ENCODE measurements at places on chromosomes 5 and 9.

DNA sequence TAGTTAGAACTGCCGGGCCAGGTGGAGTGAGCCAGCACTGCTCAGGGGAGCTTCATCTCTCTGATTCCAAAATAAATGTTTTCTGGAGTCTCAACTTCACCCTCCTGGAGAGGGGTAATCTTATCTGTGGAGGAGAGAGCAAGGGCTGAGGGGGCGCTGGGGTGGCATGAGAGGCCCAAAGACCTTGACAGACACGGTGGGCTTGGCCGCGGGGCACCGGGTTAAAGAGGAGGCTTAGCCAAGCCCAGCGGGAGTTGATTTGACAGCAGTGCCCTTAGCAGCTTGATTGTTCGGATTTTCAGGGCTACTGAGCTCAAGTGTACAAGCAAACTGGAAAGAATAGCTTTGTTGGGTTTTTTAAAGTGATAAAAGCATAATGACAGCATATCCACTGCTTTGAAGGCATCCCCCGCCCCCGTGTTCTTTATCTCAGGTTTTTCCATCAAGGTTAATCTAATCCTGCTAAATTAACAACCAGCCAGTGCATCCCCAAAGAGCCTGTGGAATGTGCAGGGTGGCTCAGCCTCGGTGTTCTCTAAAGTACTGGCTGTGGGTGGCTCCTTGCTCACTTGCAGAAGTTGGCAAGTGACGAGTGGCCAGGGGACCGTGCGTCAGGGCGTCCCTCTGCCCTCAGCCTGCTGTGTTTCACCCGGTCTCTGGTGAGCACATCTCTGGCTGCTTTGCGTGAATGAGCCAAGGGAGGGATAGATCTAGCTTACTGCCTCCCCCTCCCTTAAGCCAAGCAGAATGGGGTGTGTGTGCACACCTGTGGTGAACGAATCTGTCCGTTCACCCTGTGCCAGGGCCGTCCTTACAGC lies 5.5 kb downstream of the QRFP start:
- no peak for DNase-seq

- peak; percentile 39 for DNase-seq
These were observed 41.6 kb downstream of the MYO10 start for GRCh38 chr5:16894236-16895057.

DNA sequence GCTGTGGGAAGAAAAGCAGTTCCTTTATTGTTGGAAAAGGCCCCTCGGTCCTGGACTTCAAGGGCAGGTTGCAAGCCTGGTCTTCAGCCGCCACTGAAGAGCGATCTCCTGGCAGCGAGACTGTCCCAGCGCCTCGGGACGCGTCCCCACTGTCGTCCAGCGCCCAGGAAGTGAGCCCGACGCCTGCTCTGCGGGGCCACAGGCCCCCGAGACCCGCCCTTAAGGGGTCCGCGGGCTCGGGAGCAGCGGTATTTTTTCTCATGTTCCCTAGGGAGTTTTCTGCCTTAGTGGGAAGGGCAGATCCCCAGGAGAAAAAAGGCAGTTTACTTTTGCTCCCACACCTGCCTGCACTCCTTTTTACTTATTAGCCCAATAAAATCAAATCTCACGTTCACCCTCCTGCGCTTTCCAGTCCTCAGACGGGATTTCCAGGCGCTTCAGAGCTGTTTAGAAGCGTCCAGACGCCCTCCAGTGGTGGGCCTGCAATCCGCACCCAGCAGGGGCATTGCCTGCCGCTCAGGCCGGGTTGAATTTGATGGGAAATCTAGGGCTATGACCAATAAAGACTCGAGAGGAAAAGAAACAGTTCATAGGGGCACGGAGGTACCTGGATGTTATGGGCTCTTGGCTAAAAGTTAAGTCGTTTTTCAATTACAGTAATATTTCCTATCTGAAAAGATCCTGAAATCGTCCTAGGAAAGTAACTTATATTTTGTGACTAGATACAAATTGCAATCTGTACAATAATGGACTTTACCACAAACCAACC lies 2.8 kb upstream of the EFNA5 start:
- DNase-seq, result peak; percentile 92

GRCh38 chr5:32928761-32929160 lies 217.6 kb downstream of the NPR3 start:
- DNase-seq, result peak; percentile 16

GRCh38 chr5:126527892-126528291 lies 67.1 kb downstream of the ALDH7A1 start:
- DNase-seq, result no peak

DNA sequence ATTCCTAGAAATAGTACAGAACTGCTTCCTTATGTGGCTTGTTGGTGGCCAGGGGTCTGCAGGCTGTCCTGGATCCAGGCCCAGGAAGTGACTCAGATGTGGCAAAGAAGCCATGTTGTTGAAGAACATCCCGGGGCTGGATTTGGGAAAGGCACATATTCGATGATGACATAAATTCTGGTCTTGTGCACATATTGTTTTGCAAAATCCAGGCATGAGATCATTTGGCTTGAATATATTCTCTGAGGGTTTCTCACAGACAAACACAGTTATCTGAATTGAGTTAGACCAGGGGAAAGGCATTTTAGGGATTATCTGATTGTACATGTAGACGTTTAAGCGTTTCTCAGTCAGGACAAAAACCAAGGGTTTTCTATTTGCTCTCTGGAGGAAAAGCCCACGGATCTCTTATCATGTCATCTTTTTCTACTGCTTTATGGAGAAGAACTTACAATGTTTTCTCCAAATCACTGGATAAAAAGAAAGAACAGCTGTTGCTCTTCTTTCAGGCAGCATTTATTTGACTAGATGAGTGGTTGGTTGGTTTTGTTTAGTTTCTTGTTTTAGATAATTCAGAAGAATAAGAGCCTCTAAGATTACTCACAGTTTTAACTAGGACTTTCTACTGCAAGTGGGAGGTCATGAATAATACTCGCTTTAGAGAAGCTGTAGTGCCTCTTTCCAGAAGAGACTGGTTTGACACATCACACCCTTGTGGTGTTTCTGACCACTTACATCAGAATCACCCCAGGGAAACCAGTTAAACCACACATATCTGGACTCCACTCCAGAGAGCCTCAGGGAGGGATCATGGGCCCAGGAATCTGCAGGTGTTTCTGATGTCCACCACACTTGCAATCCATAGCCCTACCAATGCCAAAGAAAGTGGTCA lies 29.5 kb upstream of the LHFPL2 start:
- peak; percentile 83 for DNase-seq

DNA sequence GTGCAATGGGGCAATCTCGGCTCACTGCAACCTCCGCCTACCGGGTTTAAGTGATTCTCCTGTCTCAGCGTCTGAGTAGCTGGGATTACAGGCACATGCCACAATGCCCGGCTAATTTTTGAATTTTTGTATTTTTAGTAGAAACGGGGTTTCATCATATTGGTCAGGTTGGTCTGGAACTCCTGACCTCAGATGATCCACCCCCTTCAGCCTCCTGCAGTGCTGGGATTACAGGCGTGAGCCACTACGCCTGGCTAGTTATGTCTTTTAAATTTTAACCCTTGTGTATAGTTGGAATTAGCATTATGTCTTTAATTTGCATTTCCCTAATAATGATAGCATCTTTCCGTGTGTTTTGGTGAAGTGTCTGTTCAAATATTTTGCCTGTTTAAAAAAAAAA lies 11.5 kb downstream of the GPBP1 start:
- no peak for DNase-seq

GRCh38 chr9:136629879-136630661 lies 32.6 kb upstream of the EGFL7 start:
- DNase-seq, result peak; percentile 54

DNA sequence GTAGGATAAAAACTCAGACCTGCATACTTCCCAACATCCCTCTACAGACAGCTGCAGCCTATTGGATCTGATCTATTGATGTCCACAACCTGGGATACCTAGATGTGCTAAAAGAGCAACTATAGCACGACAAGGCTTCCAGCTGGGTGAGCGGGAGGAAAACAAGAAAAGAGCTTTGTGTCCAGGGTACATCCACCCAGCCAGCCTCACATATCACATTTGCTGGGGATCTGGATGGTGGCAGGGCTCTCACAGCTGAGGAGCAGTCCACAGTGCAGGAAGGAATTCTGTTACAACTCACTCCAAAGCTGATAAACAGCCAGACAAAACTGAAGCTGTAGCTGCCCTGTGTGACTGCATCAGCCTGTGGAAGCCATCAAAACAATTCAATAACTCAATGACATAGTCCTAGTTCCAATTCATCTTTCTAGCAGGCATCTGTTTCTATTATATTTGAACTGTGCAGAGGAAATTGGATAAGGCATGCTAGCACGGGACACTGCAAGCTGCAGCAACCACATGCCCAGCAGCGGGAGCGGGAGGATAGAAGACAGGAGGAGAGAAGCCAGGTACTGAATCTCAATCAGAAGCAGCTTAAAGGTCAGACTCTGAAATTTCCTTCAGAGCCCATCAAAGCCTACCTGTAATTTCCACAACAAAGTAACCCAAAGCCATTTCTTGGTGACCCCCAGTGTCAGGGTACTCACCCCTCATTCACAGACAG lies 45.0 kb downstream of the MED10 start:
- DNase-seq, result no peak

GRCh38 chr9:124286292-124286931 lies 28.7 kb downstream of the NEK6 start:
- DNase-seq, result peak; percentile 60

GRCh38 chr9:134626069-134626423 lies 15.6 kb upstream of the COL5A1 start:
- no peak for DNase-seq

- DNase-seq, result peak; percentile 93
These were observed at the start of gene LHFPL2 for GRCh38 chr5:78648359-78649210. Gene LHFPL2 (minus strand): TSS chr5:78648772. CDS start chr5:78510213, 138,559 bp downstream.

DNA sequence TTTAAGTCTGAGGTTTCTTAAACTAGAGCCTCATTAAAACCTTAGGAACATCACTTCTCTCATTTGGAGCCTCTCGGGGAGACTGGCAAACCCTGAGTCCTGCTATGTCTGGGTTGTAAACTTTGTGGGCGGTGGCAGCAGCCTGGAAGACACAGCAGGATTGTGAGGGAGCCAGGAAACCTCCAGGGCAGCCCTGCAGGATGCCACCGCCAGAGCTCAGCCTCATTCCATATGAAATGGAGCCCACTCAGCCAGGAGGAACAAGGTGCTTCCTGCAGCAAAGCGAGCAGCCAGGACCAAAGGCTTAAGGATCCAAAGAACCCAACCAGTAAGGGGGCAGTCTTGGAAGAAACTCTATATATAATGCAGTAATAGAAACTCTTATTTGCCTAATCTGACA lies 37.9 kb upstream of the IDNK start:
- DNase-seq, result no peak

DNA sequence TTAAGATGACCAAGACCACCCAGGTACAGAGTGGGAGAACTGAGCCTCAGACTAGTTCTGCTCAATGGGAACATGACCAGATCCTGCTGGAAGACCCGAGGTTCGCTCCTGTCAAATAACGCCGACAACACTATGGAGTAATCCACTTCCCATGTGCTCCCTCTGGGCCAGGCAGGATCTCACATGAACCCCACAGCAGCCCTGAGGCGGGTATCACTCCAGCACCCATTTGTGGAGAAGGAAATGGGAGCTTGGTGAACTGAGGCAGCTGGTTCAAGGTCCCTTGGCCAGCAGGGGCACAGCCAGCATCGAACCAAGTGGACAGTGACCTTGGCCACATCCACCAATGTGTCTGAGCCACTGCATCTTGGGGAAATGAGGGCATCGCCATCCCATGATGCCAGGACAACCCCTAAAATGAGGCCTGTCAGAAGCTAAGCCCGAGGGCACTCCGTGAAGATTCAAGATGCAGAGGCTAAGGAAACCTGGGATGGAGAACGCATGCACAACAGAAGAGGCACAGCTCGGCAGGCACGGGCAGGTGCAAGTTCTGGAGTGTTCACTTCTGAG lies 8.5 kb downstream of the ANKS6 start:
- no peak for DNase-seq

DNA sequence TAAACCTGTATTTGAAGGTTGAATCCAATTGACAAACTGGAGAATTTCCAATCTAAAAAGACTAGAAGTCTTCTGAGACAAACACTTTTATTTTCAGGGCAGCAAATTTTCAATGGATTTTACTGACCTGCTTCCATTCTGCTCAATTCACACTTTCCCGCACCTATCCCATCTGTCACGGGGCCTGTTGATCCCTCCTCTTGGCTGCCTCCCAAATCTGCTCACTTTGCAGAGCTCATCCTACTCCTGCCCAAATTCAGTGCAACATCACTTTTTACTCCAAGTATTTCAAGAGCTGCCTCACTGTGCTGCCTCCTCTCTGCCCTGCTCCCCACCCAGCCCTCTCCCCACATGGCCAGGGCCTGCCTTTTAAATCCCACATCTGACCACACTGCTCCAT lies 35.1 kb downstream of the GOLM1 start:
- no peak for DNase-seq

DNA sequence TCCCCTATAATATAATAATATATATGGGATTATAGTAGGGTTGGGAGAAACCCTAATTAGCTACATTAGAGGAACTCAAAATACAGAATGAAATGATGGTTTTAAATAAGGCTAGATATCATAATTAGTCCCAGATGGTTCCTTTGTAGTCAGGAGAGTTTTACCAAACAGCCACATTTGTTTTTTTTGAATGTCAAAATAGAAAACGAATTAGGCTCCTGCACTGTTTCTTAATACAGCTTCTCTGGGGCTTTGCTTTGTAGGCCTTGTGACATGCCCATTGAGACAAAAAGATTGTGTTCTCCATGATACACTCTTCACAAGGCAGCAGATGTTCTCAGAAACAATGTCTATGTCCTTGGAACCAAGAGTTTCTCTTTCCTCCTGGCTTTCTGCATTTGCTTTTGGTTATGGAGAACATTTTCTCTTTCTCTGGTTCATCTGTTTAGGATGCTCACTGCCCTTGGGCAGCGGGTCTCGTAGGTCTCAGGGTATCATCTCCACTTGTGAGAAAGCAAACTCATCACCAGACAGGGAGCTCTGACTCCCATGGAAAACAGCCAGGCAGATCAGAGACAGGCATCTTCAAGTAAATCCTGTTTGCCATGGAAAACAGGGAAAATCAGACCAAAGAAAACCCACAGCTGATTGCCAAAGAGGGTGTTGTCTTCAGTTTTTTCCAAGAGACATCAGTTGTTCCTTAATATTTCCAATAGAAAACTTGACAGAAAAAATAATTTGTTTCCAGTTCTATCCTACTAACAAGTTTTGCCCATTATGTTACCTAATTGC lies 54.1 kb upstream of the RPS23 start:
- no peak for DNase-seq

DNA sequence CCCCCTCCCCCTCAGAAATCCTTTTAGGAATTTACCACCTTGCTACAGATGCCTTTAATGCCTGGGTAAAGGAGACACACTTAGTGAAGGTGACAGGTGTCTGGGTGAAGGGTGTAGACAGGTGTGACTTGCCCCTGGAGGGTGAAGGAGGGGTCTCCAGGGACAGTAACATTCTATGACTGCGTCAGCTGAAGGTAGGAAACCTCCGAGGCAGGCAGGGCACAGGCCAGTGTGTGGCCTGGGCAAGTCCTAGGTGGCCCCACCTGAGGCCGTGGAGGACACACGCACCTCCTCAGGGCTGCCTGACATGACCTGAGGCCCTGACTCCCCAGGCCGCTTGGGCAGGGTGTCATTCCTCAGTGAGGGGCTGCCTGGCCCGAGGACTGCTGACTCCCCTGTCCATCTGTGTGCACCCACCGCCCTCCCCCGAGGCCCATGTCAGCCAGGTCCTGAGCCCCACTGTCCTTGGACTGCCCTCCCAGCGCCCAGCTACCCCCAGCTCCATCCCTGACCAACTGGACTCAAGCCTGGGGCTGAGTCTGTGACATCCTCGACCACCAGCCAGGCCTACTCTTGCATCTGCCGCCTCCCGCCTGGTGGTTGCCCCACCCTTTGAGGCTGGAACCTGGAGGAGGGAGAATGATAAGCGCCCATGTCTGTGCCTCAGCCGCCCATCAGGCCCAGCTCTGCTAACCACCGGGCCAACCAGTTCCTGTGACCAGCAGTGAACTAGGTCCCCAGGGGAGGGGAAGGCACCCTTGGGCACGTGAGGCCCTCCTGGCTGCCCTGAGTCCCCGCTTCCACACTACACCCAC lies 18.4 kb downstream of the CARD19 start:
- no peak for DNase-seq

Data from GM03348 (cell line).